Kidney epithelial cell (primary cell): ENCODE measurements at places on chromosomes 7 and 10. TPM values are rescaled to one million over a fixed set of nuclear protein-coding genes. Genes with fewer than 3 reads are reported as not detected.

DNA sequence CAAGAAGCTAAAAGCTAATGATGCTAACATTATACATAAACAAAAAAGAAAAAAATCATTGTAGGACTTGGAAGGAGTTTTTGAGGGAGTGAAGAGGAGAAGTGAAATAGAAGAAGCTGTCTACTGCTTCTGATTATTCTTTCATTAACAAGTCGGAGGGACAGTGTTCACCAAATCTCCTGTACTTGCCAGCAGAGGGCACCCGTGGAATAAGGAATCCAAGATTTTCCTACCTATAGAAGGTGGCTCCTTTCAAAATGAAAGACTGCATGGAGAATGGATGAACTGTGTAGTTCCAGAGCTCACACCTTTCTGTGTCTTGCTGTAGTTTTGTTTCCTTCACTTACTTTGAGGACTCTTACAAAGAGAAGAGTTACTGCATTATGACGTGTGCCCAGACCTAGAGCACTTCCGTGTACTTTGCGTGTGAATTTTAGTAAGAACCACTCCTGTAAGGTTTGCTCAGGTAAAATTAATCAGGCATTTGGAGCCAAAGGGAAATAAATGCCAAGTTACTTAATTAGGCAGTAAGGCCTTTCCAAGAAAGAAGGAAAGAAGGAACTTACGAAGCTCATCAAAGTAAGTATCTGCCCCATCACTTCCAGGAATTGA is 145.1 kb downstream of the SEMA3D start:
- DNase-seq, result peak; percentile 23

DNA sequence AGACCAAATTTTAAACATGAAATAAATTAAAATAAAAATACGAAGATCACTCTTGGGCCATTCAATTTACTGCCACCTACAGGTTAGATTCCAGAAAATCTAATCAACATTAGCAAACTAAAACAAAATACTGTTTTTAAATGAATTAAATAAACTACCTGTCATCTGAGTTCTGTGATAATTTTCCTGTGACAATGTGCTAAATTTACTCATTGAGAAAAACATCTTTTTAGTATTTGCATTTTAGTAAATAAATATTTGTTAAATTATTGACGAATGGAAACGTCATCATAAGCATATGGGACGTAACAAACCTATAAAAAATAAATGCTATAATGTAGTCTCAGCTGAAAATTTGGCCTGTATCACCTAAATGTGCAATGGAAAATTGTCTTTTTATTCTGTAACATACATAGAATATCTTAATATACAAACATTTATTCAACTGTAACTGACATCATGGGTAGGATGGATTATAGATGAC is 72.1 kb downstream of the ITGB8 start:
- DNase-seq, result no peak

GRCh38 chr7:74544706-74545469 is 91.2 kb downstream of the GTF2IRD1 start:
- DNase-seq, result no peak

CCDC186 gene
- total RNA-seq, result 11.6 and 14.1 TPM in 2 replicates
